ENCODE measurements at places on chromosomes 5 and 9.

DNA sequence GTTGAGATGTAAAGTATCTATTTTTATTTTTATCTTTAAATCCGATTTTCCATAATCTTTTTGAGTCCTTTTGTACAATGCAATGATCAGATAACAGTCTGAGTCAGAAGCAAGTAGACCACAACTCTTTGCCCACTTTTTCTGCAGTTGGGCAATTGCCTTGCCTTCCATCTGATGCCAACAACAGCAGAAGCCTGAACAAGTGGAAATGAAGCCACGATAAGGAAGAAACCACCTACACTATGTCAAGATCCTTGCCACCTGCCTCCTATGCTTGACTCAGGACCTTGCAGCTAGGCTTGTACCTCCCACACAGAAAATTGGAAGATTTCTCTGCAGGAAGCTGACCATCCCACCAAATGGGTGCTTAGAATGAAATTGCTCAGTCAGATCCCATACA is 78.6 kb downstream of the ANXA1 start:
- no peak for DNase-seq

DNA sequence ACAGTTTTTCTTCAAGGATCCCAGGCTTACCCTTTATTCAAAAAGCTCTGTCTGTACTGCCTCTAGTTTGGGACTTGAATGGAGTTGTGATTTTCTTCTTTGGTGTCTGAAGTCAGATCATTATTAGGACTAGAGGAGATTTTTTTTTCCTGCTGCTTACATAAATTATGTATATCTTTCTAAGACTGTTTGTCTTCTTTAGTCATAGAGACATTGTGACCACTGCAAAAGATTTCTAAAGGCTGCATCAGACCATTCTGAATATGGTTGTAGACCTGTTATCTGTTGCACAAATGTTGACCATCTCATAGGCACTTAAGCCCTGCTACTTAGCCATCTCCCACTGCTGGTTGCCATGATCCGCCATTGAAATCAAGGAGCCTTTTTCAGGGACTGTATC is 238.5 kb upstream of the SMARCA2 start:
- DNase-seq, result no peak

DNA sequence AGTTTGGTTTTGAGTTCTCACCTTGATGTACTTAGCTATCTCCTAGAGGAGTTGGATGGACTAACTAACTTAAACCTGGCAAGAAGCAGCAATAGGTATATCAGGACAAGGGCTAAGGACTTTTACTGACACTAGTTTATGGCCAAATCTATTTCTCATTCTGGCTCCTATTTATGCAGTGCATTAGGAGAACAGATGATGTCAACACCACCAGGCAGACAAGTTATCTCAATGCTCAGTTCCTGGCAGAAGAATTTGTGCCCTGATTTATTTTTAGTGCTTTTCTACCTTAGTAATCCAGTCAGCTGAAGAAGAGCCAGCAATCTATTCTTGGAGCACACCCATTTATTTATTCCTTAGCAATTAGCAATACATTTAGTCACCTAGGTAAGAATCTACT is 30.7 kb upstream of the MYOT start:
- no peak for DNase-seq

DNA sequence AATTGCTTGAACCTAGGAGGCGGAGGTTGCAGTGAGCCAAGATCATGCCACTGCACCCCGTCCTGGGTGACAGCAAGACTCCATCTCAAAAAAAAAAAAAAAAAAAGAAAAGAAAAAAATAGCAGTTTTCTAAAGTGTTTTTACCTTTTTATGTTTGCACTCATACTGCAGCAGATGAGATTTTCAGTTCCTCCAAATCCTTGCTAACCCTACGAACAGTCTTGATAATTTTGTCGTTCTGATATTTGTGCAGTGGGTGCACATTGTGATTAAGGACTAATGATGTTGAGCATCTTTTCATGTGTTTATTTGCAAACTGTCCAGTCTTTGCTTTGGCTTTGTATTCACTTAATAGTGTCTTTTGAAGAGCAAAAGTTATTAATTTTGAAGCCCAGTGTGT is 42.9 kb downstream of the ZCCHC7 start:
- DNase-seq, result no peak
